ENCODE measurements at places on chromosomes 3 and 15.

DNA sequence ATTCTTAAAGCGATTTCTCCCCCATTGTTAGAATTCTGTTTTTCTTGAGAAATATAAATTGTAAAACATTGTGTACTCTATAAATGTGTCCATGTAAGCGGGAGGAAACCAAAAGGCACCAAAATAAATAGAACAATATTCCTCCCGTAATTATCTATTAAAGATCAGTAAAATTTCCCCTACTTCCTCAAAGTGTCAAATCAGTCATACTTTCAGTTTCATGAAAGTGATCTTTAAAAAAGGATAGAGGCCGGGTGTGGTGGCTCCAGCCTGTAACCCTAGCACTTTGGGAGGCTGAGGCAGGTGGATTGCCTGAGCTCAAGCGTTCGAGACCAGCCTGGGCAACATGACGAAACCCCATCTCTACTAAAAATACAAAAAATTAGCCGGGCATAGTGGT is 278.9 kb downstream of the MECOM start:
- no peak for DNase-seq

- no peak for DNase-seq
Observed at GRCh38 chr3:73813291-73813690, 188.6 kb upstream of the PDZRN3 start.

DNA sequence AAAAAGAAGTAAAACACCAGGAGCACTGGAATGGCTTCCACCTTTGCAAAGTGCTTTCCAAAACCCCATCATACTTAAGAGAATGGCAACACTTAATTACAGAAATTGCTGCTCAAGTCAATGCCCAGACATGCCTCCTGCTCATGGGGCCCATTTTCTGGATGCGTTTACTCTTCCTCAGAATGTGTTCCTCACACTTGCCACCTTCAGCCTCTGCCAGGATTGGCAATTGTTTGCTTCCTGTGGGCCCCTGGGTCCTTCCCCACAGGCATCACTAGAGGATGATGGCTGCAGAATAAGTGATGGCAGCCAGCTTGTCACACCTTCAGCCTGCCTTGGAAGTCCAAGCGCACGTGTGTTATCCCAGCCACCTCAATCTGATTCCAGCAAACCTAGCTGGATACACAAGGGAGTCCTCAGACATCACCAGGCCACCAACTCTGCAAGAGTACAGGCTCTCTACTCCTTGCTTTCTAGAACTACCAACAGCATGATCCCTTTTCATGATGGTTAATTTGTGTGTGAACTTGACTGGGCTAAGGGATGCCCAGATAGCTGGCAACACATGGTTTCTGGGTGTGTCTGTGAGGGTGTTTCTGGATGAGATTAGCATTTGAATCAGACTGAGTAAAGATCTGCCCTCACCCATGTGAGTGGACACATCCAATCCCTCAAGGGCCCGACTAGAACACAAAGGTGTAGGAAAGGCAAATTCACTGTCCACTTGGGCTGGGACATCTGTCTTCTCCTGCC is 4.9 kb upstream of the NUP210 start:
- no peak for DNase-seq

DNA sequence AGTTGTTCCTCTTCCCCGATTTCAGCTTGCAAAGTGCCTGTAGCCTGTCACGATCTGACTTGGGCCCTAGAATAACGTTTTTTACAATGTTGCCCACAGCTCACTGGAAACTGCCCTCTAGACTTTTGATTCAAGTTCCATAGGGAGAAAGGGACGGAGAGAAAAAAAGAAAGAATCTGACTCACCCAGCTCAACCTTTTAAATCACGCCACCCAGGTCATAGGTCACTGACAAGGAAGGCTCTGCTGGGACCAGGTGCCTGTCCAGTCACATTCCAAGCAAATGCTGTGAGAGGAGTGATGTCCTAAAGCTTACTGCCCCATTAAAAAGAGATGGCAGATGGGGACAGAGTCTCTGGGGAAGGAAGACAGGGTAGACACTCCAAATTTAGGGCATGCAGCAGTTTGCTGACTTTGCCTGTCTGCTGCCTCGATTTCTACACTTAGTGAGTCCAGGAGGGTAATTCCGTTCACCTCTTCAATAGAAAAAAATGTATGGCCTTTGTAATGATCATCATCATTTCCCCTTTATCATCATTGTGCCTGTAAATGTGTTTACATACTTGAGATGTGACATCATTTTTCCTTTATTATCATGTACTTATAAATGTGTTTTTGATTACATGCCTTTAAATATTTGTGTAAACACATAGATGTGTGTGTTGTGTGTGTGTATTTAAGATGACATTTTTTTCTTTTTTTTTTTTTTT is 8.4 kb upstream of the MYO1E start:
- no peak for DNase-seq

- DNase-seq = no peak
Observed at GRCh38 chr3:121722411-121722810, 27.1 kb downstream of the GOLGB1 start.

GRCh38 chr3:8579096-8579495 is 65.5 kb downstream of the SSUH2 start:
- no peak for DNase-seq

GRCh38 chr15:22827125-22827524 is 11.3 kb upstream of the NIPA2 start:
- DNase-seq = no peak

GRCh38 chr15:37788330-37788729 is 146.1 kb upstream of the TMCO5A start:
- no peak for DNase-seq

- no peak for DNase-seq
Observed at GRCh38 chr3:111548092-111548491, 6.1 kb downstream of the CD96 start.

DNA sequence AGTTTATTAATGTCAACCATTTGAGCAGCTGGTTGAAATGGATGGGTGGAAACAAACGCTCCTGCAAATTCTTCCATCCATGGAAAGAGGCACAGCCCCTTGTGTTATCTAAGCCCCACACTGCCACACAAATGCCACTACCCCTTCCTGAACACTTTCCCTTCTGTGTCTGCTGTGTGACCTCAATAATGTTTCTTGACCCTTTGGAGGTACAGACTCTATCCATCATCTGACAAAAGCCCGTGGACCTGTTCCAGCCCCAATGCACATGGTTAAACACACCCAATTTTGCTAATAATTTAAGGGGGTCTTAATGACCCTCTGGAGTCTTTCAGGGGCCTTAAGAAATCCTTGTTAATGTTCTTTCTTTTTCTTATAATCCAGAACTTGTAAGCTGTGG is 482.2 kb upstream of the CFAP20DC start:
- no peak for DNase-seq
